Fibroblast of mammary gland (primary cell): ENCODE measurements at places on chromosomes 2 and 18.

DNA sequence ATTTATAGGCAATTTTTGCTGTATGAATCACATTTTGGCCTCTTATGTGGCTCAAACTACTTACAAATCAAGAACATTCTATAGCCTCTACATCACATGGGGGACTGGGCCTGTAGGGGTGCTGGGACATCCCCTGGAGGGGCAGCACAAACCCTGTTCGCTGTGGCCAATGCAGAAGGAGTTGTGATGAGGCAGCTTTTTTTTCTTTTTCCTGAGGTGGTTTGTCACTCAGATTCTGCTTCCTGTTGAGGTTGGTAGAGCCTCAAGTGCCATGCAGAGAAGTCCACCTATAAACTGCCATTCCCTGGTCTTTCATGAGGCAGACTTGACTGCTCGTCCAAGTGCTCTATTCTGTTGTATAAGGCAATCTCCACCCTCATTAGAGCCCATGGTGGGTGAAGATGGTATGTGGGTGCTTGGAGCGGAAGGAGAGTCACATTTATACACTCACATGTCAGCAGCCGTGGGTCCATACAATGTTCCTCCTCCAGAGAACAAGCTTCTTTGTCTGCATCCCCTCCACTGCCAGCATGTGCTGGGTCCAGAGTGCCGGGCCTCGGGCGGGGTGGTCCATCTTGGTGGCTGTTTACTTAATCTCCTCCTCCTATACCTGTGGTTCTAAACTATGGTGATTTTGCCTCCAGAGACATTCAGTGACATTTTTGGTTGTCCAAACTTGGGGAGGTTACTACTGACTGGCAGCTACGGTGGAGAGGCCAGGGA, 120.3 kb downstream of the ACOXL start:
- no peak for DNase-seq

- no peak for DNase-seq
Measured at GRCh38 chr2:226711606-226712296, 87.9 kb downstream of the IRS1 start.

GRCh38 chr2:158914066-158914465, 54.4 kb upstream of the TANC1 start:
- no peak for DNase-seq

GRCh38 chr18:41617647-41618046, 337.4 kb upstream of the PIK3C3 start:
- no peak for DNase-seq

DNA sequence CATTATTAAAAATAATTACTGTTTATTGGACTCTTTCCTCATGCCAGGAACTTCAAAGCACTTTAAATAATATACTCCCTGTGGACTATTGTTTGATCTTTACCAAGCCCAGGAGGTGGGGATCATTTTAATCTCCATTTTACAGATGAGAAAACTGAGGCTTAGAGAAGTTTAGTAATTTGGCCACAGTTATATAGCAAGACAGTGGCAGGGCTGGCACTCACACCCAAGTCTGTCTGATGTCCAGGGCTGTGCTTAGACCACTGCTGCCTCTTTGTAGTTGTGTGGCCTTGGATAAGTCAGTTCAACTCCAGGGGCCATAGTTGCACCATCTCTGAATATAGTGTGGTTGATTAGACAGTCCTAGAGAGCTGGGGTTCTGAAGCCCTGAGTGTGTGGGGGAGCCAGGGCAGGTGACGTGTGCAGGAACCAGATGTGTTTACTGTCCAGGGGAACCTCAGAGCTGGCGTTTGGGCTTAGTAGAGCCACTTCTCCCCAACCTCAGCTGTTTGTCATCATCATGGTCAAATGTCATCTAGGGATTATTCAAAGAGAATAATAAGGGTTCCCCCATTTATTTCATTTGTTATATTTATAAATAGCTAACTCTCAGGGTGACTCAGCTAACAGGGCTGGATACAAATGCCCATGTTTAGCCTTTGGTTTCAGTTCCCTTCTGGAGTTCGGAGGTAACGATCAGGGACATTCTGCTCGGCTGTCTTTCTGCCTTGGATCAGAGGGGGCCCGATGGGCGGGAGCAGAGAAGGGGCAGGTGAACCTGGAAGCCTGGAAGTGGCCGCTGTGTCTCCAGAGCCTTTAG, 68.0 kb downstream of the BOLA3 start:
- DNase-seq: no peak

DNA sequence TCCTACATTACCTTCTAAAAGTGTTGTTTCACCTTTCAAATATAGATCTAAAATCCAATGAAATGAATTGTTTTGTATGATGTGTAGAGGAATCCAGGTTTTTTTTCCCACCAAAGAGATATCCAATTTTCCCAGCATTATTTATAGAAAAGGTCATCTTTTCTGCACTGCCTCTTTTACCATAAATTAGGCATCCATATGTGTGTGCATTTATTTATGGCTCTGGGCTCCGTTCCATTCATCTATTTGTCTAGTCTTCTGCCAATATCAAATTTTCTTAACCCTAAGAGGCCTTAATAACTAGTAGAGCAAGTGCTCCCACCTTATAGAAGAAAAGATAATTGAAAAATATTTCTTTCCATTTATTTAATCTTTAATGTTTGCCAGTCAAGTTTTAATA, 88.3 kb downstream of the ATAD2B start:
- no peak for DNase-seq

GRCh38 chr2:162458240-162458639, 114.3 kb downstream of the GCA start:
- no peak for DNase-seq

- no peak for DNase-seq
Measured at GRCh38 chr2:145283131-145283530, 763.2 kb upstream of the ZEB2 start.
